ENCODE measurements at places on chromosomes 4 and X. TPM values are rescaled to one million over a fixed set of nuclear protein-coding genes. Genes with fewer than 3 reads are reported as not detected.

Gene SMIM10L2A
- total RNA-seq: 0.26 TPM

Gene FAAH2
- not detected for total RNA-seq

Gene CT45A5
- 0.05 TPM for total RNA-seq

Gene SNCA
- 0.14 TPM for total RNA-seq

Gene MAGEA12
- total RNA-seq: 0.19 TPM

All from A549 treated with CpdA at 1 μM for 4 hours (cell line).